ENCODE measurements at places on chromosomes 7 and 10.

DNA sequence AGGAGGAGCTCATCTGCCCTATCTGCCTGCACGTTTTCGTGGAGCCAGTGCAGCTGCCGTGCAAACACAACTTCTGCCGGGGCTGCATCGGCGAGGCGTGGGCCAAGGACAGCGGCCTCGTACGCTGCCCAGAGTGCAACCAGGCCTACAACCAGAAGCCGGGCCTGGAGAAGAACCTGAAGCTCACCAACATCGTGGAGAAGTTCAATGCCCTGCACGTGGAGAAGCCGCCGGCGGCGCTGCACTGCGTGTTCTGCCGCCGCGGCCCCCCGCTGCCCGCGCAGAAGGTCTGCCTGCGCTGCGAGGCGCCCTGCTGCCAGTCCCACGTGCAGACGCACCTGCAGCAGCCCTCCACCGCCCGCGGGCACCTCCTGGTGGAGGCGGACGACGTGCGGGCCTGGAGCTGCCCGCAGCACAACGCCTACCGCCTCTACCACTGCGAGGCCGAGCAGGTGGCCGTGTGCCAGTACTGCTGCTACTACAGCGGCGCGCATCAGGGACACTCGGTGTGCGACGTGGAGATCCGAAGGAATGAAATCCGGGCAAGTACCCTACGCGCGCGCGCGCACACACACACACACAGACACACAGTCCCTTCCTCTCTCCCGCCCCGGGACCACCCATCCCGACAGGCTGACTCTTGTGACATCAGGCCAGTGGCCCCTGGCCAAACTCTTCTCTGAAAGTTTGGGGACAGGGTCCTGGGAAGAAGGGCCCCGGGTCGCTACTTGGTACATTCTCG is 538 bp downstream of the TRIM8 start:
- DNase-seq, result peak; percentile 83

DNA sequence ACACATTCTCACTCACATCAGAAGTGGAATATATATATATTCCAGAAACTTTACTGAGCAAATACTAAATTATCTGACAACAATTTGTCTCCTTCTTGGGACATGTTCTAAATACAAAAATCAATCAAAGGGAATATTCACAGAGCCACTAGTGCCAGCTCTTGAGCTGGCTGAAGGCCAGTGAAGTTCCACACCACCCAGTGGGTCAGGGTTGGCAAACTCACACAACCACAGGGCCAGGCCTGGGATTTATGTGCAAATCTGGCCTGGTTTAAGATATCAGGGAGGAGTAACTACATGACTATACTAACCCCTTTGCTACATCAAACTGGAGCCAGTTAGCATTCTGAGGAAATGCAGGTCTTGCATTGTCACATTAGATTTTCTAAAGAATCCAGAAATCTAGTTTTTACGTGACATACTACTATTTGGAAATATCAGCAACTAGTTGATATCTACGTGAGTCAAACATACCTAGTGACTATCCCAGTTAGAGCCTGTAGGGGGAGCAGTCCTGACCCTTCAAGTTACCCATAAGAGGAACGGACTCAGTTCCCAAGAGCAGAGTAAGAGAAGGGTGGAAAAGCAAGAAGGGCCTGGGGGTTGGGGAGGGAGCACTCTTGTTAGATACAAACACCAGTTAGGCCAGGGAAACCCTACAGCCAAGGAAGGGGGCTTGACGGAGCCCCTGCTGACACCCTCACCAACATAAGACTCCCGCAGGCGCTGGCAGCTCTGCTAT is 600.4 kb downstream of the KCNMA1 start:
- DNase-seq, result no peak

DNA sequence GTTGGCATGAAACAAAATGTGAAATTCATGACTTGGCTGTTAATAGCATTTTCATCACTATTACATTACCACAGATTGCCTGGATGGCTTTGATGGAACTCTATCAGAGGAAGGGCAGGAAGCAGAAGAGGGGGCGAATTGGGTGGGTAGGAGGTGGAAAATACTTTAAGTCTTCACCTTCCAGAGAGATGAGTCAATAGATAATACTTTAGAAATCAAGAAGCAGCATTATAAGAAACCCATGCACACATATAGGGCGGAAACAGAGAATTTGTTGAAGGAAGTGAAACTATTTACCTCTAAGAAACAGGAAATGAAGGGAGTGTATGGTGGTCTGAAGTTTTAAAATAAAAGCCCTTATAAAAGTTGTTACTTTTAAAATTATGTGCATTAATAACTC is 152.1 kb upstream of the TARP start:
- no peak for DNase-seq

GRCh38 chr7:2730846-2731770 is 43.1 kb downstream of the AMZ1 start:
- no peak for DNase-seq

DNA sequence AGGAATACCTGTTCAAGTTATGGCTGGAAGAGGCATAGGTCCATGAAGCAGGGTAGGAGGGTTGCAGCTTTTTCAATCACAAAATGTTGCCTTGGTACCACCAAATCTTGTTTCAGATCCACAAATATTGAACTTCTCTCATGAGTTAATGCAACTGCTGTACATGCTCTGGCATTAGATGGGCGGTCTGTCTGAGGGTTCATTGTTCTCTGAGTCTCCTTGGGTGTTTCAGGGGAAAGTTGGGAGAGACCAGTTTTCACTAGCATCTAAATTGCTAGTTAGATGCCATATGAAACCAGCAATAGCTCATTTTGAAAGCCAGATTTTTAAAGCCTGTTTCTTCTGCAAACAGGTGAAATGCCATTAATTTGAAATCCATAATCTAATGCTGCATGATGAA is 27.8 kb upstream of the ELMO1 start:
- DNase-seq, result no peak

DNA sequence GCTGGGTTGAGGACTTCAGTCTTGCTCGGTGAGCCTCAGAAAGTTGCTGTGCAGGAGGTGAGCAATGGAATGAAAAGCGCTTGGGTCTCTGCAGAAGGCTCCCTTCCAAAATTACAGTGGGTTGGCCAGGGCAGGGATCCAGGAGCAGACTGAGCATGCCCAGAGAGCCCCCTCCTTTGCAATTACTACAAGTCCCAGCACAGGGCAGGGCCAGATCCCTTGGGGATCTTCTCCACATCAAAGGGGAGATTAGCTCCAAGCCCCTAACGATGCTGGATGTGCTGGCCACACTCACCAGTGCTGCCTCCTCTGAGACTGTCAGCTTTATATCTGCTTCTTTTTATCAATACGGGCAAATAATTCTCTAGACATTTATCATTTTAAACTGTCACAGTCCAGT is 337.5 kb downstream of the RPS24 start:
- no peak for DNase-seq

Measured in adipocyte (in vitro differentiated cells).